Stimulated activated naive CD4-positive, alpha-beta T cell (primary cell): ENCODE measurements at places on chromosomes 13 and 19.

DNA sequence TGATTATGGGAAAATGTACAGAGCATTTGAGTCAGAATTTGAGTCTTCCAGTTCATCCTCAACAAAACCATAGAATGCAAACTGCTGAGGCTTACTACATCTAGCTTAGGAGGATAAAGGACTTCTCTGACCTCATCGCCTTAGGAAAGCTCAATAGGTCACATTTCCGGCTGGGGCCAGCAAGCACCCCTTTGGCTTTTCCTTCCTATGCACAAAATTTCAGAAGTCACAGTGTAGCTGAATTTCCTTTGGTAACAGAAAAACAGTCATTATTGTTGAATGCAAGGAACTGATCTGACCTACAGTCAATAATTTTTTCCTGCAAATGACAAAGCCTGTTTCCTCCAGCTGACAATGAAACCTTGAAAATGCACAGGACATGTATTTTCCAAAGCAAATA lies 32.8 kb upstream of the LRCH1 start:
- DNase-seq, result no peak

GRCh38 chr13:69213396-69213795 lies 894.2 kb upstream of the ATXN8OS start:
- no peak for DNase-seq

- DNase-seq, result no peak
These were observed 9.1 kb downstream of the ZNF555 start for GRCh38 chr19:2850256-2850925.

DNA sequence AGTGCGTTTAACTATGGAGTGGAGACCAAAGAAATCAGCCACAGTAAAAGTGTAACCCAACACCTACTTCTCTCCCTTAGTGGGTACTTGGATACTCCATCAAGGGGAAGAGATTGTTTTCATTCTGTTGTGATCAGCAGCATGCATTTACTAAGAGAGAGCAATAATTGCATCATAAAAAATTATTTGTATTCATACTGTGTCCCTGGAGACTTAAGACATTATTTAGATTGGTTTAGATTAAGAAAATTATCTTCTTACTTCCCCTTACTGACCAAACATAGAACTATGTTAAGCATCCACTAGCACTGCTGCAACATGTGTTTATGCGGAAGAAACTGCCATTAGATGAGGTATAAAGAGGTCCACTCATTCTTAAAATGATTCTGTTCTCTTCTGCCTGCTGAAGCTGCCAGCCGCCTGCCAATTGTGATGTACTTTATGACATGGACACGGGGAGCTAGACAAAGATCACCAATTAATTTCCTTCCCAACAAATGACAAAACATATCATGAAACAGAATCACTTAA lies 738.5 kb downstream of the DIAPH3 start:
- DNase-seq, result no peak

DNA sequence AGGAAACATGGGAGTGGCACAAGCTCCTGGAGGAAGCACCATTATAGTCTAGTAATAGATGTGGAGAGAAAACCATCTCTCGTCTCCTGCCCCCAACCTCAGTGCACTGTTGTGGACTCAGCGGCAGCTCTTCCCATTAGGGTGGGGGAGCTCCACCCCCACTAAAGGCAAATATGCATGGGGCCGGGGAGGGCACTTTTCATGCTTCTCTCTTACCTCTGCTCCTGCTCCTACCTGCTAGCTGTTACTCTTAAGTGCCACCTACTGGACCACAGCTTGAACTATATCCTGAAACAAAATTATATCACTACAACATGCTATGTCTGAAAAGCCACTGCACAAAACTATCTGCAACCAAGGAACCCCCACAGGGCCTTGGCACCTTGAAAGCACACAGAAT lies 112.6 kb upstream of the DACH1 start:
- no peak for DNase-seq

DNA sequence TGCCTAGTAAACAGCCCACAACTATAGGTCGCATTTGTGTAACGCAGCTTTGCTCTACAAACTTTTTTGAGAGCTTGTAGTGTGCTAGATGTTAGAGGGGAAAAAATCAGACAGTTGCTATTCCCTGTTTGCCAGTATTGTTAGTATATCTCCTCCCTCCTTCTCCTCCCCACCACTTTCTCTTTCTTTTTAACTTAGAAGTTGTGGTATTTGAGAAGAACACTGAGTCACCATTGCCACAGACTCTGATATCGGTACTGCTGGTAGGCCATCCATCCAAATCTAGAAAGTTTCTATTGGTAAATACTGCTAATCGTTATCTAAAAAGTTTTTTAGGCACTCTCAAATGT lies 666 bp downstream of the POMP start:
- DNase-seq, result no peak

DNA sequence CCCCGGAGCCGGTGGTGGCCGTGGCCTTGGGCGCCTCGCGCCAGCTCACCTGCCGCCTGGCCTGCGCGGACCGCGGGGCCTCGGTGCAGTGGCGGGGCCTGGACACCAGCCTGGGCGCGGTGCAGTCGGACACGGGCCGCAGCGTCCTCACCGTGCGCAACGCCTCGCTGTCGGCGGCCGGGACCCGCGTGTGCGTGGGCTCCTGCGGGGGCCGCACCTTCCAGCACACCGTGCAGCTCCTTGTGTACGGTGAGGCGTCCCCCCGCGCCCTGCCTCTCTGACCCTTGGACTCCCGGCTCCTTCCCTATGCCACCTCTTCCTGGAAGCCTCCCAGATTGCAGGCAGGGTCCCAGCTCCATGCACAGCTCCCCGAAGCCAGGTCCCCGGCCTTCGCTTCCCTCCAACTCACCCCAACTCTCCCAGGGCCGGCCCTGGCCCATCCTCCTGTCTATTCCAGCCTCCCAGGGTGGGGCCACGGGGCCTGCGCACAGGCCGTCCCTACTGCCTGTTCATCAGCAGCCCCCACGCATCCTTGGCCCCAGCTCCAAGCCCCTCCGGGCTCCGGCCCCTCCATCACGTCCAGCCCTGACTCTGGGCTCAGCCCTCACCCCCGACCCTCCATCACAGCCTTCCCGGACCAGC lies 1.7 kb downstream of the MADCAM1 start:
- no peak for DNase-seq

DNA sequence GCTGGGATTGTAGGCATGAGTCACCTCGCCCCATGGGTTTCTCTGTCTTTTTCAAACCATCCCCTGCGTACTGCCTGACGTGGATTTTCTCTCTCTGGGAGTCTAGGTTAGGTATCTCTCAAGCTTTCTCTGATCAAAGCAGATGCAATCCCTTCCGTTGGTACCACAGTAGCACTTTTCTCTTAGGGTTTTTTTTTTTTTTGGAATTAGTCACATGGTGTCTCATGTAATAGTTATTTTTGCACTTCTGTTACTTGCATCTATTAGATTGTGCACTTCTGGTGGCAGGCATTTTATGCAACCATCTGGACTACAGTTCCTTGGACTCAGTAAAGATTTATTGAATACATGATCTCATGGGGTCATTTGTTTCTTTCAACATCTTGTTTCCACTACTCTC lies 72.1 kb downstream of the GPC6 start:
- no peak for DNase-seq

DNA sequence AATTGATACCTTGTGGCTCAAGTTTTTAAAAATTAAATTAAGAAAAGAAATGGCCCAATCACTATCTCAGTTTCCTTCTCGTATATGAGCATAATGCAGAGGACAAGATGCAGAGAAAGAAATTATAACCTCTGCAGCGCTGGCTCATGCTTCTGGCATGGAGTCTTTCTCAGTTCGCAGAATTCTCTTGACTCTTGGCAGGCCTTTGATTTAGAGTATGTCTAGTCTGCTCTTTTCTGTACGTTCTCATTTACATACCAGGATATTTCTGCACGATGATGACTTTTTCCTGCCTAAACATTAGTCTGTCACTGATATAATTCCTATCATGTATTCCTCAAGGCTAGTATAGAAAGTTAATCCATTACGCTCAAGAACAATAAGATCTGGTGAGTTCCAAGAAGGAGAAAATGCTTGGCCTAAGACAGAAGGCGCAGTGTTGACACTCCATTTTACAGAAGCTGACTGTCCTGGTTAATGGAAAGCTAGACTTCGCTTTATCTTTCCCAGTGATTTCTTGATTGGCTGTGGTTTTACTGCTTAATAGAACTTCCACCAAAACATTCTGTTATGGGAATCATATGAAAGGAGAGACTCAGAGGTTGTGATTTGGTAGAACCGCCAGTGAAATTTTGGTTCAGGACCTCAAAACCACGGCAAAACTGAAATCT lies 1.7 kb upstream of the SMAD9 start:
- DNase-seq, result no peak

DNA sequence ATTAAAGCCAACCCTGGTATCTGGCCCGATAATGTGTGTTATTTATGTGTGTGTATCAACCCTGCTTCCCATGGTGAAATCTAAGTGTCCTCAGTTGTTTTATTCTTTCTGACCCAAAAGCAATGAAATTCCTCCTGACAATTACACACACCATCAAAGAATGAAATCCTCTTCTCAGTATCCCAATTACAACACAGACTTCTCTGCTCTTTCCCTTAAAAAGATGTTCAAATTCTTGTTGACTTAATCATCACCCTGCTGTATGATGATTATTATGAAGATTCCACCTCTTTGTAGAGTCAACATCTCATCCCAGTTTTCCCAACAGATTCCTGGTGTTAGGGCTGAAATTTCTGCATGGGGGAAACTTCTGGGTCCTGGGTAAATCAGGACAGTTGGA lies 8.9 kb upstream of the TRPC4 start:
- no peak for DNase-seq
